Osteoblast (primary cell): ENCODE measurements at places on chromosomes 12 and 14. TPM values are rescaled to one million over a fixed set of nuclear protein-coding genes. Genes with fewer than 3 reads are reported as not detected.

The SERPINA10 gene
- not detected in 2 replicates for total RNA-seq

The BEST3 gene
- under 0.01 TPM in 1 of 2 replicates, not detected in the other for total RNA-seq

The NRL gene
- 1.5 and 1.8 TPM in 2 replicates for total RNA-seq

The SDR39U1 gene
- 11.6 and 13.0 TPM in 2 replicates for total RNA-seq

The CD163 gene
- under 0.01 TPM in 2 replicates for total RNA-seq

The EDDM3A gene
- total RNA-seq = not detected in 2 replicates

The AMDHD1 gene
- total RNA-seq = 0.29 and 0.36 TPM in 2 replicates

The BATF gene
- total RNA-seq = 0.59 and 0.72 TPM in 2 replicates

The SERPINA5 gene
- 0.36 and 0.59 TPM in 2 replicates for total RNA-seq
